DMS 273 treated with DMSO at 0.1 percent for 48 hours (cell line): ENCODE measurements at places on chromosomes 11 and 22.

GRCh38 chr11:69964247-69964643 lies 113.9 kb upstream of the ANO1 start:
- no peak for DNase-seq

DNA sequence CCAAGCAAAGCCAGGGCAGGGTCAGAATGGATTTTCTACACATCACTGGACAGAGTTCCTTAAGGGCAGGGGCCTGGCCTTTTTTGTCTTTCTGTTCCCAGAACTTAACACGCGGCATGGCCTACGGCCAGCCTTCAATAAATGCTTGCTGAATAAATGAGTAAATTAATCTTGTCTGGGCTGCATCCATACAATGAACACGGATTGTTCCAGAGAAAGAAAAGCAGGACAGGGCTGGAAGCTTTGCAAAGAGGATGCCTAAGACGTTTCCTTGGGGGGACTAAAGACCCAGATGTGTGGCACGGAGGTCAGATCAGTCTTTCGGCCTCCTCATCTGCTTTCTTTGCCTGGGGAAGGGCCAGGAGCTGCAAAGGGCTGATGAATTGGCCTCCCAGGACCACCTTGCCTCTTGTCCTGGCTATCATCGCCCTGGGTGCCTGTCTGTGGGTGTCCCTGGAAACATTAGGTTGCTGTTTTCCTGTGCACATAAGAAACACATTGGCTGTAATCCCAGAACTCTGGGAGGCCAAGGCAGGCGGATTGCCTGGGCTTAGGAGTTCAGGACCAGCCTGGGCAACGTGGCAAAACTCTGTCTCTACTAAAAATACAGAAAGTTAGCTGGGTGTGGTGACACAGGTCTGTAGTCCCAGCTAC lies 20.8 kb upstream of the RFPL3 start:
- DNase-seq, result no peak

DNA sequence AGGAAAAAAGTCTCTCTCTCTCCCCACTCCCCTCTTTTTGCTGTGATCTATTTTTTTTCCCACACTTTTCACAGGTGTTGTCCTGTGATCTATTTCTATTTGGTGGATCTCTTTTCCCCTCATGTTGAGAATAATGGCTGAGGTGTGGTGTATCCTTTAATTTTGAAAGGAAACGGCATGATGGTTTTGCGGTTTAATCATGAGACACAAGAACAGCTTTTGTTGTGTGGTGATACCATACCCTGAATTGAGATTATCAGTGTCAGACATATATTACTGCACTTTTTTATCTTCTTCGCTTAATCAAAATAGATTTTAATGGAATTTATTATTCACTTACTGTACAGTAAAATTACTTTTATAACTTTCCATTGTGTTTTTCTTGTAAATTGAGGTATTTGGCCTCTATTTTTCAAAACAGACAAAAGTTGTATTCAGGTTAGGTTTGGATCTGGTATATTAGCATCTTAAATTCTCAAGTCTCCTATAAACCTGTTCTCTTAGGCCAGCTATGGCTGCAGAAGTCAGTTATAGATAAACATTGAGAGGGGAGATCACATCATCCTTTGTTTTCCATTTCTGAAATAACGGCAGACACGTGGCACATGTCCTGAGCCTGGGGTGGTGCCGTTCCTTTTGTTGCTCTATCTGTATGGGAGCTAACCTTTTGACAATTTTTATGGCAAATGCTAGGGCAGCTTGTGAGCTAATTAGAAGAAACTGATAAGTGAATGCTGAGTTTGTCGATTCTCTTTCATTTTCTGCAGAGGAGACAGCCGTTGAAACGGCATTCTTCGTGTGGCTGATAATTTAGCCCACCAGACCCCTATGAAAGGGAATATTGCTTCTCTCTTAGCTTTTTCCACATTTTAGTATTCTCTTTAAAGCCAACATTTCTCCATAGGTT lies 25.8 kb downstream of the NF2 start:
- DNase-seq, result no peak

DNA sequence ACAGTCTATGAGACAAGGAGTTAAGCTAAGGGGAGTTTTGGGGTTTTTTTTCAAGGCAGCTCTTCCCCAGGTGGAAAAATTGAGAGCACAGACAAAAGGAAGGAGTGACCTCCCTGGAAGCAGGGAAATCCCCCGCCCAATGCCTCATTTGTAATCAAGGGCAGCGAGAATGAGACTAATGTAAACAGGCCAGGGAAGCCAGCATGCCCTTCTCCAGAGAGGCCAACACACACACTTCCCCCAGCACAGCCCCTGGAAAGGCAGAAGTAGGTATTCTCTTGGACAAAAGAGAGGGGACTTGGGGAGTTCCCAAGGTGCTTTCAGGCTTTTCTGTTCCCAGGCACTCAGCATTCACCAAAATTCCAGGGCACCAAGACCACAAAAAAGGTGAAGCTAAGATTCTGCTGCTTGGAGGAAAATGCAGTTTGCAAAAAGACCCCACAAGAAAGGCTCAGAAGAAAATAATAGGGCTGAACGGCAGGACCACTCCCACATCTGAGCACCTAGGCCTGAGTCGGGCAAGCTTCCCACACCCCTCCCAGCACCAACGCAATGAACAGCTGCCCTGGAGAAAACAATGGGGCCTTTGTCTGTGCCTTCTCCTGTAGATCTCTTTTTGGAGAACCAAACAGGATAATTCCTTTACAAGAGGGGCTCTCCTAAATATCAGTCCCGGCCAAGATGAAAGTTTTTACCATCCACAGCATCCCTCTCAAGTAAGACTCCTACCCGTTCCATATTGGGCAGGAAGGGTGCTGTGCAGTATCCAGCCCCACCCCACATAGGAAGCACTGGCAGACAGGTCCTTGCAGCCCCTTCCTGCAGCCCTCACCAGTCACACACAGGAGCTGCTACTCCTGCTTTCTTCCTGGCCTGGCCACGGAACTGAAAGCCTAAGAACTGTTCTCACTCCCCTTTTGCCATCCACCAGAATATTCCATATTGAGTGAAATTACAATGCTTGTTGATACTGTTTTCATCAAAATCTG lies 70.7 kb upstream of the AKIP1 start:
- DNase-seq, result no peak

GRCh38 chr11:43419460-43419859 lies 60.7 kb downstream of the TTC17 start:
- no peak for DNase-seq

GRCh38 chr22:50701076-50701419 lies 28.4 kb downstream of the SHANK3 start:
- DNase-seq, result no peak

- DNase-seq, result no peak
These were observed 64.8 kb downstream of the STIM1 start for GRCh38 chr11:3920148-3920852.

GRCh38 chr11:103055221-103055890 lies 36.6 kb downstream of the DCUN1D5 start:
- no peak for DNase-seq

DNA sequence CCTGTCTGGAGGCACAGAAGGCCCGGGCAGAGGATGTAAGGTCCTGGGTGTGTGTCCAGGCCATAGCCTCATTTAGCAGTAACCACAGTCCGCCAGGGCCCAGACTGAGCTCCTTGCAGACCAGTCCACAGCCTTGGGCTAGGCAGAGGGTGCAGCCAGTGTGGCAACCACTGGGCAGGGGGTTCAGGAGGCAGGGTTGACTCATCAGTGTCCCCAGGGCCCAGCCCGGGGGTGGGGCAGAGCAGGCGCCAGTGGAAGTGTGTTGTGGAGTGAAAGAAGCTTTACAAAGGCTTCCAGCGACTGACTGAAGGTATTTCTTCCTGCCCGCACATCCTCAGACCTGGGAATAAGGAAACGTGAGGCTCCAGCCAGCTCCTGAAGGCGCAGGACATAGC lies 27.7 kb upstream of the WNT11 start:
- no peak for DNase-seq

- no peak for DNase-seq
These were observed 154.2 kb downstream of the DSCAML1 start for GRCh38 chr11:117642835-117643234.

GRCh38 chr11:128238521-128239265 lies 348.7 kb downstream of the ETS1 start:
- no peak for DNase-seq

- DNase-seq, result no peak
These were observed 79.7 kb downstream of the MAML2 start for GRCh38 chr11:96263238-96263763.

DNA sequence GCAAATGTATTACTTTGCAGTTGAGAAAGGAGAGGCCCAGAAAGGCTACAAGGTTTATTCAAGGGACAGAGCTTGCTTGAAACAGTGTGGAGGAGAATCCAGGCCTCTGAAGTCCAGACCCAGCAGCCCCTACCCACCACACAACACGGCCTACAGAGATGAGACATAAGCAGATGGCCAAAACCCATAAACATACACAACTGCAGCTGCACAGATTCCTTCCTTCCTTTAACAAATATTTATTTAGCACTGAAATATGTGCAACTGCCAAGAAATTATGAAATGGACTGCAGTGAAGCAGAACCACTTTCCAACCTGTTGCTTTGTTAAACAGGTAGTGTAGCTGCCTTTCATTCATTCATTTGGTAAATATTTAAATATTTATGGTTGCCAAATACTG lies 122.3 kb downstream of the SPATA19 start:
- DNase-seq, result peak; percentile 76

DNA sequence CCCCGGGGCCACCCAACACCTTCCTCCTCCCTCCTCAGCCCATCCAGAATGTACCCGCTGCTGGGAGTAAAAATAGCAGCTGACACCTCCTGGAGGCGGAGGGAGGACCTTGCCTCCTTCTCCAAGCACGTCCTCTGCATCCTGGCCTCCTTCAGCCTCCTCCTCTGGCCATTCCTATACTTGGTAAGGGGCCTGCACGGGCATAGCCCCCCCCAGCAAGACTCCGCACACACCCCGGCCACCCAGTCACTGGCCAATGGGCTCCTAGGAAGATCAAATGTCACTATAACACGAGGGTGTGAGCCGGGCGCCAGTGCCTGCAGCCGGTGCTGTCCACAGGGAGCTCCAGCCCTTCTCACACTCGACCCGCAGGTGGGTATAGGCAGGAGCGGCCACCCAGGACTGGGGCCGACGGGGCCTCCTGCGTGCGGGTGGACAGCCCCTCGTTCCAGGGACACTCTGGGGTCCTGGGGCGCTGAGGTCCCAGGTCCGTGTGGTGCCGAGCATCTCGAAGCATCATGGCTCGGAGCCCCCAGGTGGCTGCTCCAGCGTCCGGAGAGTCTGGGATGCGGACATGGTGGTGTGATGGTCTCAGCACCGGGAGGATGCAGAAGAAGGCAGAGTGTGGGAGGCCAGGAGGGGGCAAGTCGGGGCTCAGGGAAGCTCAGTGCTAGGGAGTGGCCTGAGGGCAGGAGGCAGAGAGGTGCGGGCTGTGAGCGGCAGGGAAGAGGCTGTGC lies at the start of gene TNNT3:
Gene TNNT3 (plus strand): TSS at position 313 of the 737 bp plus-strand sequence. CDS start 3,172 bp downstream, outside the sequence.
- DNase-seq, result no peak
